ENCODE measurements at places on chromosomes 11 and 22. TPM values are rescaled to one million over a fixed set of nuclear protein-coding genes. Genes with fewer than 3 reads are reported as not detected.

SYT8 gene
- total RNA-seq: not detected

FERMT3 gene
- 1.4 TPM for total RNA-seq

NRGN gene
- total RNA-seq: 0.60 TPM

- H3K4me3 ChIP-seq: peak overlapping the region; percentile 88
- H3K27me3 ChIP-seq: no peaks in the 10 kb centered on the region
- no peak for DNase-seq
- H3K36me3 ChIP-seq: peaks cover 9% of the 10 kb centered on the region
Observed at GRCh38 chr22:30424534-30425326, 838 bp upstream of the MTFP1 start.

DNA sequence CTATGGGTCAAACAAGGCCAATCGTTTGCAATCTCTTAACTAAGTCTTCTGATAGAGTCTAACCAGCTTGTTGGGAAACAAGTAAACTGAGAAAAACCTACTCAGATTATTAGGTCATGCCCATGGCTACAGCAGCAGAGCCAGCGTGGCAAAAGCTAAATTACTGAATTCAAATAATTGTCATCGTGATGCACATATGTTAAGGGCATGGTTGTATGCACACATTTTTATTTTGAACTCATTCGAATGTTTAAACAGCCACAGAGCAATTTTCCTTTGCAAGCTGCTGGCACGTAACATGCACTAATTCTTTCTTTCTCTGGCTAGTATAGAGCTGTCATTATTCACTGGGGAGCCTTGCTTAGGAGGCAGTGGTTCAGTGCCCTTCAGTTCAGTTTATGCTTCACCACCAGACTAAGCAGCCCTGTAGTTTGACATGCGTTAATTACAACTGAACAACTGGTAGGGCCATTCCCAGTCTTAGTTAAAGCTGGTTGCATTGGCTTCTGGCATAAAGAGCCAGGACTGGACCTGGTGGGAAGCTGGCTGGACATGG, 396.4 kb downstream of the METTL15 start:
- no peak overlapping the region for H3K27ac ChIP-seq
- no peaks in the 10 kb centered on the region for H3K36me3 ChIP-seq
- H3K4me1 ChIP-seq: no peaks in the 10 kb centered on the region
- no peak for DNase-seq
- H3K27me3 ChIP-seq: no peaks in the 10 kb centered on the region

DNA sequence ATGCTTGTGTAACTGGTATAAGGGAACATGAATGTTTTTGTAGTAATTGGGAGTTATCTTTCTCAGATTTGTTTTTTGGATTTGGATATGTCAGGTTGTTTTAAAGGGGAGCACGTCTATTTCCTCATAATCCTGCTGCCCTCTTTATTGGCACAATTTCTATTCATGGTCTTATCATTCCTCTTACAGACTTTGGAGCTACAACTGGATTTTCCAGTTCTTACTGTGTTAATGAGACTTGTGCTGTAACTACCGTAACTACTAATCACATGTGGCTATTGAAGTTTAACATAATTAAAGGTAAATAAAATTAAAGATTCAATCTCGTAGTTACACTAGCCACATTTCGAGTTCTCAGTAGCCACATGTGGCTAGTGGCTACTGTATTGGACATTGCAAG, 1.9 kb downstream of the FDX1 start:
- DNase-seq: no peak
- no peak overlapping the region for H3K27ac ChIP-seq
- H3K36me3 ChIP-seq: no peaks in the 10 kb centered on the region
- peak overlapping the region; percentile 81 for H3K4me3 ChIP-seq
- H3K27me3 ChIP-seq: no peaks in the 10 kb centered on the region
